ENCODE measurements at places on chromosomes 4 and X.

GRCh38 chrX:73401591-73402266 lies 45.1 kb upstream of the CDX4 start:
- DNase-seq: no peak

GRCh38 chr4:94559351-94559806 lies 107.6 kb downstream of the PDLIM5 start:
- DNase-seq: no peak

GRCh38 chr4:24930151-24930550 lies 17.3 kb upstream of the CCDC149 start:
- no peak for DNase-seq

GRCh38 chrX:129540722-129541184 lies 694 bp downstream of the OCRL start:
- no peak for DNase-seq

DNA sequence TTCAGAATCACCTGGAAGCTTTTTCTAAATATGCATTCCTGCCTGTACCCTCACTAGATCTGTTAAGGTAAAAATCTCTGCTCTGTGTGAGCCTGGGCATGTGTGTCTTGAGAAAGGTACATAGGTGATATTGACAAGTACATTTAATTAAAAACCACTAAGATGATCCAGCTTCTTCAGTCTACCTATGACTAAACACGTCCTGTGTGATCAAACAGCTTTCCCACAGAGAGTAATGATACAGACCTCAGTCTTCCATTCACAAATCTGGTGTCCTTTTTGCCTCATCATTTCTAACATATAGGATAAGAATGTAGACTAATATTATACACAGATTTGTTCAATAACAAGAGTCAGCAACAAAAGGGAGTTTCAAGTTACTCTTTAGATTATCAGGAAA lies 42.6 kb downstream of the GALNT7 start:
- no peak for DNase-seq

DNA sequence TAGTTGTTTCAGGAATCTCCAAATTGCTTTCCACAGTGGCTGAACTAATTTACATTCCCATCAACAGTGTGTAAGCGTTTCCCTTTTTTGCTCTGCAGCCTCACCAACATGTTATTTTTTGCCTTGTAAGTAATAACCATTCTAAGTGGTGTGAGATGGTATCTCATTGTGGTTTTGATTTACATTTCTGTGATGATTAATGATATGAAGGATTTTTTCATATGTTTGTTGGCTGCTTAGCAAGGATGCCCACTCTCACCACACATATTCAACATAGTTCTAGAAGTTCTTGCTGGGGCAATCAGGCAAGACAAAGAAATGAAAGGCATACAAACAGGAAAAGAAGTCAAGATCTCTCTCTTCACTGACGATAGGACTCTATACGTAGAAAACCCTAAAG lies 472.4 kb downstream of the ZNF674 start:
- DNase-seq: no peak

DNA sequence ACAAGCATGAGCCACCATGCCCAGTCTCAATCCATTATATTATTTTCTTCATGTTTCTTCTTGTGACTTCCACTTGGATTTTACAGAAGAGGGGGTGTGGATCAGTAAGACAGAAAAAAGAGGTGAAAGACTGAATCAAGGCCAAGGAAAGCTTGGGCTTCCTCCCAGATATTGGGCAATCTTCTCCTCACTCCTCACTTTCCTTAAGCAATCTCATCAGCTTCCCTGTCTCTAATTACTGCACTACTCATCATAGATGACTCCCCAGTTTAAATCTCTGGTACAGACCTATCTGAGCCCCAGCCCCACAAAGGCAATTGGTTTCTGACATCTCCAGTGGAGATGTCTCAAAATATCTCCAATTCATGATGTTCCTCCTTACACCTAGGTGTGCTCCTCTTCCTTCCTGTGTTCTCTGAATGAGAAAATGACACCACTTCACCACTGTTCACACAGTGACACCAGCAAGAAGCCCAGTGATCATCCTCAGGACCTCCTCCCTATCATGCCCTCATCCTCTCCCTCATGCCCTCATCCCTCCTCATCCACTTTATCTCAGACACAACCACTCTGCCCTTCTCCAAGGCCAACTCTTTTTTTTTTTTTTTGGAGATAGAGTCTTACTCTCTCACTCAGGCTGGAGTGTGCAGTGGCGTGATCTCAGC lies 44.8 kb upstream of the HERC6 start:
- no peak for DNase-seq

GRCh38 chr4:7800410-7800809 lies 139.3 kb downstream of the AFAP1 start:
- DNase-seq: no peak

GRCh38 chr4:187603093-187604025 lies 392.2 kb upstream of the ZFP42 start:
- DNase-seq: no peak

GRCh38 chr4:122107680-122108079 lies 44.5 kb upstream of the BLTP1 start:
- DNase-seq: no peak

DNA sequence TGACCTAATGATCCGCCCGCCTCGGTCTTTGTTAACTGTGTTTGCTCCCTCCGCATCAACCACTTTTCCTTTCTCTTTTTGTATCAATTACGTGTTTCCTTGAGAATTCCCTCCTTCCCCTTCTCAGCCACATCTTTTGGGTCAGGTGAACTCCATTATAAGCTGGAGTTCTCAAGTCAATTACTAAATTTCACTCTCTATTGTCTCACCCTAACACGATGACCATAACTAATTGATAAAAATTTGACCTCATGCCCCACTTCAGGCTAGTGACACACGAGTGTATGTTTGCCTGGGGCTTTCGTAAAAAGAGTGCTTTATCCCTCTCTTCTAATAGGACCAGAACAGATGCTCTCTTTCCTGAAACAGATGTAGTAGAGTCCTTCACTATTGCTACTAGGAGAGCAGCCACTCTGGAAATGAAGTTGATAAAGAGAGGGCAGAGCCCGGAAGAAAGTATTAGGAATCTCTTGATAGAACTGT lies 403.6 kb upstream of the ANXA10 start:
- no peak for DNase-seq

GRCh38 chr4:182825003-182825402 lies 92.2 kb downstream of the DCTD start:
- no peak for DNase-seq

- no peak for DNase-seq
Measured at GRCh38 chrX:107168257-107168656, 38.0 kb downstream of the NUP62CL start.
